ENCODE measurements at places on chromosomes 4 and X. TPM values are rescaled to one million over a fixed set of nuclear protein-coding genes. Genes with fewer than 3 reads are reported as not detected.
A peak's percentile ranks its signal among the peaks of the same experiment; 100 is the strongest.

DNA sequence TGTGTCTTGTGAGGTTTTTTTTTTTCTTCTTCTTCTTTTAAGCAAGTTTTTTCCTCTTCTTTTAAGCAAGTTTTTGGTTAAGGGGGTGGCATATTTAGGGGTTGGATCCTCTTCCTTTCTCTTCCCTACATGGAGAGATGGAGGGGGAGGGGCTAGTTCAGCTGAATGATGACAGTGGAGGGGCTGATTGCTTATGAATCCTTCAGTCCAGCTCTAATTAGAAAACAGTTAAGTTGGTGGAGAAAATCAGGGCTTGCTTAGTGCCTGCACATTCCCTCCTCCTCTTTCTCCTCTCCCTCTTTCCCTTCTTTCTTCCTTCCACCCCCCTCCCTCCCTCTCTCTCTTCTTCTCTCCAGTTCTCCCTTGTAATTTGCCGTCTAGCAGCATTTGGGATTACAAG is 4.4 kb upstream of the HAND2 start:
- DNase-seq: no peak

DNA sequence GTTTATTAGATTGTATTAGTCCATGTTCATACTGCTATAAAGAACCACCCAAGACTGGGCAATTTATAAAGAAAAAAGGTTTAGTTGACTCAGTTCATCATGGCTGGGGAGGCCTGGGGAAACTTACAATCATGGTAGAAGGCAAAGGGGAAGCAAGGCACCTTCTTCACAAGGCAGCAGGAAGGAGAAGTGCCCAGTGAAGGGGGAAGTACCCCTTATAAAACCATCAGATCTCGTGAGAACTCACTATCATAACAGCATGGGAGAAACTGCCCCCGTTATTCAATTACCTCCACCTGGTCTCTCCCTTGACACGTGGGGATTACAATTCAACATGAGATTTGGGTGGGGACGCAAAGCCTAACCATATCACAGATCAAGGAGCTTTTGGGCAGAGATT is 8.1 kb upstream of the HSD17B13 start:
- DNase-seq: no peak

DNA sequence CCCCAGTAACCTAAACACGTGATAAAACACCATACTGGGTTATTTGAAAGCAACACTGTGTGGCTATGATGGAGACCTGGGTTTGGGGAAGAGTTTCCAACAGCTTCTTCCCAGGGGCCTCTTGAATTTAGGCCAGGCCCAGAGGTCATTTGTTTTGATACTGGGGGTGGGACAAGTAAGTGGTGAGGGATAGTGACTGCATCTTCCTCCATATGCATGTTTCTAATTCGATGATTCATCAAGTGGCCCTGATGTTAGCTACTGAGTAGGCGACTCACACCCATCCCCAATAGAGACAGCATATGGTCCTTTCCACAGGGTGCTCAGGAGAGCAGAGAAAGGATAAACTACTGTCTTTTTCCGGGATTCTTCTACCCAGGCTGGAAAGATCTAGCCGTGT is 2.7 kb downstream of the NDP start:
- no peak for DNase-seq

- DNase-seq: no peak
Measured at GRCh38 chrX:129719268-129719667, 19.5 kb upstream of the XPNPEP2 start.

DNA sequence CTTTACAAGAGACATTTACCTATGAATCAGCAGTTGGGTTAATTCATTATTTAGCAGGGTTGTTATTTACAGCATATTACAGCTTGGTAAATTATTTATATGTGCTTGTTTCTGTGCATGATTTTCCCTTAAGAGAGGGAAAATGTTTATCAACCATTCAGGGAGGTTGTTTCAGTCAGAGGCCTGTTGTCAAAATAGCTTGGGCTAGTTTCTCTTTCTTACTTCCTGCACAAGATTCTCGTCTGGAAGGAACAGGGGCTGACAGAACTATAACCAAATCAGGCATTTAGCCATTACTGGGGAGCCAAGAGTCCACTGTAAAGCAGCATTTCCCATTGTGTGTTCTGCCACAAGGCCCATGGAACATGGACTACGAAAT is 135.8 kb downstream of the HS6ST2 start:
- no peak for DNase-seq

DNA sequence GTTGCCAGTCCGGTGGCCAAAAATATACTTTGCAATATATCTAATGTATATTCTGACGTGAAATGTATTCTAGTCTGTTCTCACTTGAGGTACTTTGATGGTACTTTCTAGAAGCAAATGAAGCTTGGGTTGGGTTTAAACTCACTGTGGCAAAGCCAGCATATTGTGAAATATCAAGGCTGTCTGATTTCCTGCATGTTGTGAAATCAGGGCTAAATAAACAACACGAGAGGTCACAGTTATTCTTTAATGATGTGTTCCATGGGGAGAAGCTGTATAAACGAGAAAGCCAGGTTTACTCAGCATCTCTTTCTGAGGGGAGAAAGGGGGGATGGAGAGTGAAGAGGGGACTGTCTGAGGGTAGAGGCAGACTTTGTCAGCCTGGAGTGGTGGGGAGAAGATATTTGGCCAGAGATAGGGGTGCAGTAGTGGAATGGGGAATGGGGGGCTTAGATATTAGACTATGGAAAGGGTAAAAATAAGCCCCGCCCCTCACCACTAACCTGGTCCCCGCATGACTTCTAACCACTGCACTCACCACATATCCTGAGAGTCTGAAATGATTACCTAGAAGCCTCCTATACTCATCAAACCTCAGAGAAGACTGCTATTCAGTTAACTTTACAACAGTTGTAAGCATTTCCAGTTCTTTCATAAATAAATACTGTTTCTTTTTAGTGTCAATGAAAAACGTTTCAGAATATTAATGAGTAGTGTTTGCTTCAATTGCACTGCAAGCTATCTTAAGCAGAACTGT is 5.9 kb upstream of the SCARB2 start:
- DNase-seq: peak; percentile 39

GRCh38 chr4:102578819-102579218 is 77.7 kb downstream of the NFKB1 start:
- no peak for DNase-seq

DNA sequence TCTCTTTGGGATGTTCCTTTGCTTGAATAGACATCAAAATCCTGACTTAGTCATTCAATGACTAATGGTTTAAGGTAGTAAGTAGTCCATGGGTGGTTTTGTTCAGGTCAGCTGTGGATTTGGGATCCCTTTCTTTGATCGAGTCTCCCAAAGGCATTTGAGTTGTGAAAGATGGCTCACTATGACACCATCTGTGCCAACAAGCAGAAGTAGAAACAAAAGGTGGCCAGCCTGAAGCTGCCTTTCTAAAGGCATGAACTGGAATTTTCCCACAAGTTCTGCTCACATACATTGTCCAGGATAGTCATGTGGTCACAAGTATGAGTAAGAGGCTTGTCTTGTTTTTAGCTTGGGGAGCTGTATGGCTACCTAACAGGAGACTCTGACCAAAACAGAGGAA is 129.9 kb downstream of the CCNG2 start:
- DNase-seq: no peak

- no peak for DNase-seq
Measured at GRCh38 chr4:137530176-137530575, 2.1 kb downstream of the PCDH18 start.

GRCh38 chr4:100869276-100869675 is 351.5 kb upstream of the EMCN start:
- no peak for DNase-seq

DNA sequence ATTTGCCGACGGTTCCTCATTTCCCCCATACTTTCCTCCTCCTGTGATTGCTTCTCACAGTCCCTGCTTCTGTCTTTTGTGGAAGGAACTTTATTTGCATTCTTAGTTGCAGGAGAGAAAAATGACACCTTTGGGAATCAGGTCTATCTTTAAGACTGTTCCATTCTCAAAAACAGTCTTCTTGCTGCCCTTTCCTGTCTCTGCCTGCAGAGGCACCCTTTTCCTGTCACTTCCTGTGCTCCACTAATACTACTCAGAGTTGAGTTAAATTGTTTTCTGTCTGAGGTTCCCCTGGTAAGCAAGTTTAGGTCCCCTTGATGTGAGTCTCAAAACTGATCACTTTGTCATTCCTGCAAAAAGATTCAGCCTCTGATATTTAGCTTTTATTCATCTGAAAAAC is 208.8 kb upstream of the CLNK start:
- no peak for DNase-seq

DNA sequence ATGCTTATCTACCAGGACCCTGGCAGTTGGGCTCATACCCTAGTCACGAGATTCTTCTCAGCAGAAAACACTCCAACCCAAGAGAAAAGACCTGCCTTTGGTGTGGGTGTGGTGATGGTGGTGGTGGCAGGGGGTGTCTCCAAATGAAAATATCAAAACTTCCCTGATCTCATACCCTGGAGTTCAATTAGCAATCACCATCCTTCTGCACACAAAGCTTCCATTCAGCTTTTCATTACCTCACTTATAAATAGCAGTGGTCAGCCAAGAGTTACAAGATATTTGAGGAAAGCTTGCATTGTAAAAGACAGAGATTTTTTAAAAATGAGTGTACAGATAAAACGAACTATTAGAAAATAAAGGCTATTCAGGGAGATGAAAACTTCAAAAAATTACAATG is 580.8 kb upstream of the MAGEB2 start:
- no peak for DNase-seq

DNA sequence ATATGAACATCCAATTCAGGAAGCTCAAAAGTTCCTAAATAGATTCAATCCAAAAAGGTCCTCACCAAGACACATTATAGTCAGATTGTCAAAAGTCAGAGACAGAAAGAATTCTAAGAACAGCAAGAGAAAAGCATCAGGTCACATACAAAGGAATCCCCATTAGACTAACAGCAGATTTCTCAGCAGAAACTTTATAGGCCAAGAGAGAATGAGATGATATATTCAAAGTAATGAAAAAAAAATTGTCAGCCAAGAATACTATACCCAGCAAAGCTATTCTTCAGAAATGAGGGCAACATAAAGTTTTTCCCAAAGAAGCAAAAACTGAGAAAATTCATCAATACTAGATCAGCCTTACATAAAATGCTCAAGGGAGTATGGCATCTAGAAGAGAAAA is 106.6 kb upstream of the SH3RF1 start:
- no peak for DNase-seq

The EOLA2 gene
- 30.2 TPM for total RNA-seq

The NAA10 gene
- total RNA-seq: 81.6 TPM

The SMARCA1 gene
- 28.8 TPM for total RNA-seq

Data from mucosa of gallbladder (tissue), 1 donor.